ENCODE measurements at places on chromosomes 6 and 20.

- DNase-seq = no peak
Observed at GRCh38 chr6:25179051-25179778, 100.0 kb upstream of the CARMIL1 start.

DNA sequence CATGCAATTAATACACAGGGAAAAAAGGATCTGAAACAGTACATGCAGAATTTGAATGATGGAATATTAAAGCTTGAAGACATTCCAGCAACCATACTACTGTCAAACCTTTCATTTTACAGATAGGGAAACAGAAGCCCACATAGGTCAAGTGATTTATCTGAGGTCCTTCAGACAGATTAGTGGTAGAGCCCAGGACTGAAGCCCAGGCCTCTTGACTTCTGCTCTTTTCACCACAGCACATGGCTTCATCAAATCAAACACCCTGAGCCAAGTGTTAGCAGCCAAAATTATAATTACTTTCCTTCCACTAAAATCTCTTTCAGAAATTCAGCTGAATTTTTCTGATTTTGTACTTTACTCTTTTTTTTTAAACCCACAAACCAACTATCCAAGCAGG, 435.6 kb upstream of the RUNX2 start:
- no peak for DNase-seq

- no peak for DNase-seq
Observed at GRCh38 chr6:159461266-159461665, 231.8 kb downstream of the SOD2 start.

DNA sequence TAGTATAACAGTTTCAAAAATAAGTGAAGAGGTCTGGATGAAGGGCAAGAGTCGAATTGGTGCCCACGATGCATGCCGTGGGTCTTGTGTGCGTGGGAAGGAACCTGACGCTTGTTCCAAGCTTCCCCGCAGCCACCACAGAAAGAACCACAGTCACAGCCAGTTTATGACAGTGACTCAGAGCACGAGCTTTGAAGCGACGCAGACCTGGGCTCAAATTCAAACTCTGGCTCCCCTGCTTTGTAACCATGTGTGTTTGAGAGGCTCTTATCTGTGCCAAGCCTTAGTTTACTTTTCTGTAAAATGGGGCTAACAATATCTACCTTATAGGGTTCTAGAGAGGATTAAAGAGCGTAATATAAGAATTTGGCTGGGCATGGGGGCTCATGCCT, 65.5 kb downstream of the SYNJ2 start:
- no peak for DNase-seq

DNA sequence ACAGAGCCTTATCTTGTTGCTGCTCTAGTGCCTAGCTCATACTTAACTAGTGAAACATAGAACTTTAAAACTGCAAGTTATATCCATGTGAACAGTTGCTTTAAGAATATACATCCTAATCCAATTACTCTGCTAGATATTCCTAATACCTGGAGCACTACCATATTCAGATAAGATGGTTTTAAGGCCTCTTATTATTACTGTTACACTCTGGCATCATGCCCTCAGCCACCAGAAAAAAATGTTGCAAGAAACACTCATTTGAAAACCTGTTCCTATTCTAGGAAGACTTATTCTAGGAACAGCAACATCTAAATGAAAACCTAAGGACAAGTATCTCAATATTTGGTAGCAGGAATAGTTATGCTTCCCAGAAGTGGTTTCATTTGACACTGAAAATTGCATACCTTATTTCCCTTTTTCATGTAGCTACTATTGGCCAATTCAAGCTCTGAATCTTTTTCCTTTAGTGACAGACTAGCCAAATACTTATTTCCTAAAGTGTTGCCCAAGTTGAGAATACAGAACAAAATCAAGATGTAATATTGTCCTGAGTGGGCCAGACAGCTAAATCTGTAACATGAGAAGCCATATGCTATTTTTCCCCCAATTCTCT, 4.8 kb upstream of the MTFR2 start:
- DNase-seq = no peak

DNA sequence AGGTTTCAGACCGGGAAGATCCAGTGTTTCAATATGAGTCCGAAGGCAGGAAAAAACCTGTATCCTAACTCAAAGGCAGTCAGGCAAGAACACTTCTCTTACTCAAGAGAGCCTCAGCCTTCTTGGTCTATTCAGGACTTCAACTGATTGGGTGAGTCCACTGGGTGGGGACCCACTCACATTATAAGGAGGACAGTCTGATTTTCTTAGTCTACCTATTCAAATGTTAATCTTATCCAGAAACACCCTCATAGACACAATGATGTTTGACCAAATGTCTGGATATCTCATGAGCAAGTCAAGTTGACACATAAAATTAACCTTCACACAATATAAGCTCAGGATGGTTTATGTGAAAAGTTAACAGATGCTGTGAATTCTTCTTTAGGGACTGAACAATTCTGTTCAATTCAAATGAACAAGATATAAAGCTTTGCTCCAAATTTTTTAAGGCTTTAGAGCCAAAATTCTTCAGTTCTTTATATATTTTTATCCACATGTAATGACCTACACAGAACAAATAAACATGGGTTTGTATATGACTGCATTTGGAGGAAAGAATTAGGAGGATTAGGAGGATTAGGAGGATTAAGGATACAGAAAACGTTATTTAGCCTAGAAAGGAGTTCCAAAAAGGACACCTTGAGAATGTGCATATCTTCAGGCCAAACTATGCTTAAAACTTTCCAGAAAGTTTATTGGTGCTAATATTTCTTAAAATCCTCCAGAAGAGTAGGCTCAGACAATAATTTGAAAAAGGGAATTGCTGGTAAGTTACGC, 35.3 kb upstream of the LAMA2 start:
- peak; percentile 61 for DNase-seq

- no peak for DNase-seq
Observed at GRCh38 chr20:25858495-25859425, 162.1 kb upstream of the ZNF337 start.

GRCh38 chr20:13588049-13588448, 50.7 kb downstream of the TASP1 start:
- no peak for DNase-seq

DNA sequence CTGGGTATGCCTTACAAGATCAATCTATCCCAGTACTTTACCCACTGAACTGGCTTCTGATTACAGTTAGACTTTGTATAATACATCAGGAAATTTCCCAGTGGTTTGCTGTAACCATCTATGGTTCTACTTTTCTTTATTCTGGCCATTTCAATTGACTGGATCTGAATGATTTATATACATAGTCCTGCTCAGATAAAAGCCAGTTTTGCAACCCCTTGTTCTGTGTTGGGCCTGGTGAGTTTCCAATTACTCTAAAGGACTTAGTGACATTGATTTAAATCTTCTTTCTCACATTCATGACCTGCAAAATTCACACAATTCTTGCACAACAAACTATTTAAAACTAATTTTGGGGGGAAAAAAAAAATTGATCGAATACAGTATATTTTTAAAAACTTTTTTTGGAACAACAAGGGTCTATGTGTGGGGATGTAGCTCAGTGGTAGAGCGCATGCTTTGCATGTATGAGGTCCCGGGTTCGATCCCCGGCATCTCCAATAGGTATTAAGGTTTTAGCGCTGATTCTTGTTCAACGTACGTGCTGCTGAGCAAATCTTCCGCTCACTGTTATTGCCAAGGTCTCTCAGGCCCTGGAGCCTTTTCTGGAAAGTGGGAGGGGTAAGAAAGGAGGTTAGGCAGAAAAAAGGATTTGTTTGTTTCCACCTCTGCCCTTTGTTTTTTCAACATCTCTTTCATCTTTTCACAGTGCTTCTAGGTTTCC, 117.5 kb downstream of the GPX5 start:
- DNase-seq = peak; percentile 50

- no peak for DNase-seq
Observed at GRCh38 chr20:18314786-18315406, 26.6 kb downstream of the ZNF133 start.

GRCh38 chr20:3980260-3981131, 34.9 kb downstream of the RNF24 start:
- DNase-seq = no peak

DNA sequence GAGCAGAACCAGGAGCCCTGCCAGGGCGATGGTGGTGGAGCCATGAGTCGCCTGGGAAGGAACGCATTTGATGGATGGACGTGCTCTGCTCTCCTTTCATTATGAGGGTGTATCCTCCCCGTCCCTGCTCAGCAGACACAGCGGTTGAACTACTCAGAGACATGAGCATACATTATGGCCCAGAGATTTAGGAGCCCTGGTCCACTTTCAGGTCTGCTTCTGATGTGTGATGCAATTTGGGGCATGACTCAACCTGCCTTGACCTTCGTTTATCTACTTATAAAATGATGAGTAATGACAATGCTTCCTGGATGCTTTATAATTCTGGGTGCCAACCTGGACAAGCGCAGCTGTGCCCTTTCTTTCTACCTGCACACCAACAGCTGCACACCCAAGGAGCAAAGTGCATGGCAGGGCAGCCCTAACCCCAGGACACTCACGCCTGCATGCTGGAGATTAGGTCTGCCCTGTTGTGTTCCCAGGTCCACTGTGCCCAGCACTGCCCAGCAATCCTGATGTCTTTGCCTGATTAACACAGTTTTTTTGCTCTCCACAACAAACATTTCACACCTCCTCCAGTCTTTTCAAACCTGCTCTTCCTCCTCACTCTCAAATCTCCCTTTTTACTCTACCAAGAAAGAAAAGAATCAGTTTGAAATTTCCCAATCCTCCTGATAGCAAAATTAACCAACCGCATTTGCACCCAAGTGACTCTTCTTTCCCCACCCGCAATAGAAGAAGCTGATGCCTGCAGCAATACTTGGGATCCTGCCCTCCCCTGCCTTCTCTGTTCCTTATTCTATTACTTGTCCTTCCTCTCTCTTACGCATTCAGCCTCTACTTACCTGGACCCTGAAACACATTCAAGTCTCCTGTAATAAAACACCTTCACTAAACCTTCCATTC, 81.2 kb downstream of the EZR start:
- no peak for DNase-seq

DNA sequence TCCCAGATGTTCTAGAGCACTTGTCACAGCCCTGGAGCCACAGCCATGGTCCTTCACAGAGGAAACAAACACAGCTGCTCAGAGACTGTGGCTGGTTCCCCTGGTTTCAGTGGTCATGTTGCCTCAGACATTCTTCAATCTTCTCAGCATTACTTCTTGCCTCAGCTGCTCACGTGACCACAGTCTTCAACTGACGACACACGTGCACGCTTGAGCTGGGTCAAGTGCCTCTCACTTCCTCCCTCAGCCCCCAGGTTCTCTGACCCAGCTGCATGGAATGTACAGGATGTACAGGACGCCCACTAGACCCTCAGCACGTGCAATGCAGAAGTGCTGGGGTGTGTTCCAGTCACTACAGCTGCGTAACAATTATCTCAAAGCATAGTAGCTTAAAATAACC, 159.8 kb upstream of the GGTLC1 start:
- no peak for DNase-seq

DNA sequence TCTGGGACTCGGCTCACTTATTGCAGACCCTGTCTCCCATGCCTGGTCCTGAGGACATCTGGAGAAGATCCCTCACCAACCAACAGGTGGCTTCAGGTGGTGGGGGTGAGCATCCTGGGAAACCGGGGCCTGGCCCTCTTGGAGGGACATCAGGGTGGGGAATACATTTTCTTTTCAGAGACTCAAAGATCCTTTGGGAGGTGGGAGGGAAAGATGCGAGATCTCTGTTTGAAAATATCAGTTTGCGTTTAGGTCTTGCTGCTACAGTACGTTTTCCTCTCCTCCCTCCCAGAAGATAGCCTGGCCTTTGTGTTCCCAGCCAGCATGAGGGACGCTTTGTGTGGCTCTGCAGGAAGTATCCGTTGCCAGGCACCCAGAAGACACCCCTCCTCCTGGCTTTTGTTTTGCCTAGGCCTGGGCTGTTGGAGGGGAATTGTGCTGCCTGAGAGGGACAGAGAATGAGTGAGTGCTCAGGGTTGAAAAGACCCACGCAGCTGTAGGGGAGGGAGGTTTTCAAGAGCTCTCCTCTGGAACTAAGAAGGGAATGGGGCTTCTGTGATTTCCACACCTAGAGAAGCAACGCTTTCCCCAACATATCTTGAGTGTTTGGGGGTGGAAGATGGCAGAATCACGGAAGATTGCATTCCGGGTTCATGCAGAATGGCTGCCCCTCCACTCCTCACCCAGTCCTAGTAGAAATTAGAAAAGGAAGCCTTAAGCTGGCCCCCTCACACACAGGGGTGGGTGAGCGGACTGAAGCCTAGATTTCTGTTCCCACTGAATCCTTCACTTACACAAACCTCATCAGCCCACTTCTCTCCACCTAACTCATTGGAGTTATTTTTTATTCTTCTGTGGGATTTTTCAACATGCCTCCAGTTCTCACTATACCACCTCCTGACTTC, 22.0 kb upstream of the SLC2A12 start:
- DNase-seq = no peak

- DNase-seq = no peak
Observed at GRCh38 chr6:35471836-35472345, 3.7 kb downstream of the RPL10A start.

GRCh38 chr6:14476793-14477531, 359.4 kb downstream of the CD83 start:
- DNase-seq = peak; percentile 46

GRCh38 chr6:77292564-77293546, 170.4 kb downstream of the HTR1B start:
- DNase-seq = no peak

DNA sequence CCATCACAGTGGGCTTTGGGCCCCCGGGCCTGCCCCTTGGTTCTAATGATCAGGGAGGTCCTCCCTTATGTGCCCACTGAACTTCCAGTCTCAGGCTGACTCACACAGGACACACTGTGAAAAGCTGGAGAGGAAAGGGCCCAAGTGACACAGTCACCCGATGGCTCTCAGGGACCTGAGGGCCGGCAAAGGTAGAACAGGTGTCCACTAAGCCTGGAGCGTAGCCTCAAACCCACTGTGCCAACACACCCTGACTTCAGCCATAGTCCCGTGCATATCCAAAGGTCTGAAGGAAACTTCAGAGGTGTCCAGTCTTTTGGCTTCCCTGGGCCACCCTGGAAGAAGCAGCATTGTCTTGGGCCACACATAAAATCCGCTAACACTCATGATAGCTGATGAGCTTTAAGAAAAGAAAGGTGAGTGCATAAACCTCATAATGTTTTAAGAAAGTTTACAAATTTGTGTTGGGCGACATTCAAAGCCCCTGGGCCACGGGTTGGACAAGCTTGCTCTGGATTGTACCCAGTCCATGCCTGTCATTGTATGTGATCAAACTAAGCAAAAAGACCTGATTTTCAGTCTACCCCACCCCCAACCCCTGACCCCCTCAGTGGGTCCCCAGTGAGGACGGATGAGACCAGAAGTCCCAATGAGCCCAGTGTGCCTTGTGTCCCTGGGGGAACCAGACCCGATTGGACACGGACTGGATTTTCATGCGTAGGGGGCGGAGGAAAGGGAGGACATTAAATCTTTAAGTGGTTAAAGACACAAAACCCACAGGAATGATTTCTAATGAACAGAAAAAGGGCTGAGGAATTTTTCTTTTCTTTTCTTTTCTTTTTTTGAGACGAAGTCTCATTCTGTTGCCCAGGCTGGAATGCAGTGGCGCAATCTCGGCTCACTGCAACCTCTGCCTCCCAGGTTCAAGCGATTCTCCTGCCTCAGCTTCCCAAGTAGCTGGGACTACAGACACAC, 6.1 kb downstream of the RAMACL start:
- no peak for DNase-seq

- DNase-seq = no peak
Observed at GRCh38 chr20:62350098-62350628, 16.9 kb downstream of the LAMA5 start.

All from NCI-H524 treated with DMSO at 0.1 percent for 48 hours (cell line).